NCI-H345 (cell line): ENCODE measurements at places on chromosomes 11 and 22.

DNA sequence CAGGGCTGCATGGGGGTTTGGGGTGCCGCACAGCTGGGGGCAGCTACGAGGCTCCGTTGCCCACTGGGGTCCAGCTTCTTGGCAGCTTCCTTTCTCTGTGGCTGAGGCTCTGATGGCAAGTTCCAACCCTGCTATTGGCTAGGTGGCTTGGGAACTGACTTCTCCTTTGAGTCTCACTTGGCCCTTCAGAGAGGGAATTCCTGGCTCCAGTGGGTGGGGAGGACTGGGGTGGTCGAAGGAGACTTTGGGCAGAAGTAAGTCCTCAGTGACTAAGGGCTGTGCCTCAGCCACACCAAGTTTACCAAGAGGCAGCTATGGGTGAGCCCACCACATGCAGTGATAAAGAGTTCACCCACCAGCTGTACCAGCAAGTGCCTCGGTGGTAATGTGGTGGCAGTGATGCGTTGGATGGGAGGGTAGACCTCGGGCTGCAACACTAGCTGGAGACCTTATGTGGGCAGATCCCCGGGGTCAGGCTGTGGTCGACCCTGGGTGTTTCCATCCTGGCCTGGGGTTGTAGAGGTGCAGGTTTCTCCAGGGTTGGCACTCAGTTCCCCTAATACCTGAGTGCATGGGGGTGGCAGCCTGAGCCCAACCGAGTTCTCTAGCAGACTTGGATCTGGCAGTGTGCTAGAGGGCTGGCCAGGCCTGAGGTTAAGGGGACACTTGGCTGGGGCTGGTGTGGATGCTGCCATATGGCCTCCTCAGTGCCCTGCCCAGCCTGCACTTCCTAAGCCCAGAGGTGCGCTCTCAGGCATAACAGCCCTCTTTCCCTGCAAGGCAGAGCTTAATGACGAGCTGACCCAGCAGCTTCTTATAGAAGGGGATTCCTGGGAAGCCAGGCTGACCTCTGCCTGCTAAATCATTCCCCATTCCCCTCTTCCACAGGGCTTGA is 197.0 kb upstream of the CADM1 start:
- no peak for DNase-seq

- no peak for DNase-seq
Observed at GRCh38 chr11:125075900-125076317, 12.8 kb downstream of the SLC37A2 start.

DNA sequence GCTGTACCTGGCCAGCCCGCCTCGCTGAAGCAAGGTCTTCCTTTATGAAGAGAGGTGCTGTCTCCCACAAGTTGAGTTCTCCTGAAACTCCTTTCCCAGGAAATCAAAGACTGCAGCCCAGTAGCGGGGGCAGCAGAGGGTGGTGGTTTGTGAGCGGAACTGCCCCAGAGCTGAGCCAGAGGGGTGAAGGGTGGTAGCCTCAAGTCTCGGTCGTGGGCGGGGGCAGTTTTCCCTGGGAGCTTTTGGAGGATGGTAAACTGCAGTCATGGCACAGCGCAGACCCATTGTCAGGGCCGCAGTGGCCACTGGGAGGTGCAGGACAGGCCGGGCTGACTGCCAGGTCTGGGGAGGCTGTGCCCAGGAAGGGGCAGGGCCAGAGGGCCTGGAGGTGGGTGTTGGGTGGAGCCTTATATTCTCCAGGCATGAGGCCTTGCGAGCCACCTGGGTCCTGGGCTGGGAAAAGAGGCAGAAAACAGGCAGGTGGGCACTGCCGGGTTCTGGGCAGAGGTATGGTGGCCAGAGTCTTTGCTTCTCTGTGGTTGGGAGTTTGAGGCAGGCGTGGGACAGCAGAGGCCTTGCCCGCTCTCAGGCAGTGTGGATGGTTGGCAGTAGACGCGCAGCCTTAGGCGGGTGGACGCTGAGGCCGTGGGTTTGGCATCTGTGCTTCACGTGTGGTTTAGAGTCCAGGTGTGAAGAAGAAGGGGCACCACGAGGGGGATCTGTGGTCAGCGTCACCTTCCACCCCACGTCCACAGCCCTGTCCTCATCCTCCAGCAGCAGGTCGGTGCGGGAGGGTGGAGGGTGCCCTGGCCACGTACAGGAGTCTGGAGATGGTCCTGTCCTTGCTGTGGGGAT is 1176.4 kb downstream of the BRD1 start:
- DNase-seq = no peak

GRCh38 chr11:45267652-45268299 is 18.4 kb downstream of the SYT13 start:
- DNase-seq = no peak

DNA sequence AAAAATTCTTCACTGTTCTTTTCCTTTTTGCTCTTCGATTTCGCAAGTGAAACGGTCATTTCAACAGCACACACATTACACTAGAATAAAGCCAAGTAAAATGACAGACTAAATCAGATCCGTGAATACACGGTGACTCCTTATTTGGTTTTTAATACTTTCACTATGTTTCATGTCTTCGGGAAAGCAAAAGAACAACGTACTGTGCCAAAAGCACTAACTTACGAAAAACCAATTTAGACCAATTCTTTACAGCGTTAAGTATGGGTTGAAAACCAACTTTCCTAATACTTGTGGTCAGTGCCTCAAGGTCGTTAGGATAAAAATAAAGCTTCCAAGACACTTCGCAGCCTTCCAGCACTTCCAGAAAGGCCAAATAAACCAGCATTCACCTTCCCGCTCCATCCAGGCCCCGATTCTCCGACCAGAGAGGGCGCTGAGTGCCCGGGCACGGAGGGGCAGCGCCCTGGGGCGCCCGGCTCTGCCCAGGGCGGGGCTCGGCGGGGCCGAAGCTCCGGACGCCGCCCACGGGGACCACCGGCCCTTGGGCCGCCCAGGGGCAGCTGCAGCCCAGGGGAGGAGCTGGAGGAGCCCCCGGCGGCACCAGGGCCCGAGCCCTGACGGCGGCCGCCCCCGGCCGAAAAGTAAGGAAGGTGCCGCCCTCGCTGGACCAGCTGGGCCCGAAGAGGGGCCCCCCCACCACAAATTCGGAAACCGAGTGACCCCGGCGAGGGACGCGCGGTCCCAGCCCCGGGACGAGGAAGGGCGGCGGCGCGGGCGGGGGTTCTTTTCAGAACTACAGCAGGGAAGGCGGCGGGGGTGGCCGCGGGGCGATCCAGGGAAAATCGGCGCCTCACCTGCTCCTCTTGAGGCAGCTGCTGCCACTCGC is 499 bp downstream of the ATL3 start:
- peak; percentile 36 for DNase-seq

DNA sequence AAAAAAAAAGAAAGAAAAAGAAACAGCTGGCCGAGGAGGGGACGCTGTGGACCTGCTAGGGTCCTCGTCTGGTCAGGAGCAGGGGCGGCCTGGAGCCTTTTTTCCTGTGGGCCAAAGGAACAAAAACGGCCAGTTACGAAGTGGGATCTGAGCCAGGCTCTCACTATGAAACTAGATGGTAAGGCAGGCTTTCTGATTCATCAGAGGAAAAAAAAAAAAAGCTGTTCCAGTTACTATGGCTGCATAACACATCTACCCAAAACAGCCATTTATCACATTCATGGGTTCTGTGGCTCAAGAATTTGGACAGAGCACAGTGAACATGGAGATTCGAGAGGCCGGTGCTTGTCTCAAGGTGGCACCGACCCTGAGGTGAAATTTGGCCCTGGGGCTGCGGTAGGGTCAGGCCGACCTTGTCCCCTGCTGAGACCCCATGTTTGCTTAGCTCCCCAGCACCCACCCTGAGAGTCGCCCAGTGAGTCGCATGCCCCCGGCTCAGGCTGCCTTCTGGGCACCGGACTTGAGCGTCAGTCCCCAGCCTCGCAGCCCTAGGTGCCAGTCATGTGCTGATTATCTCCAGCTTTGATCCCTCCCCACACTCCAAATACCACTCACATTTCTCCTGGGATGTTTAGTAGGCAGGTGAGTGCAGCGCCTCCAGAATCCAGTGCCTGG is 34.2 kb downstream of the MRGPRD start:
- no peak for DNase-seq

- DNase-seq = no peak
Observed at GRCh38 chr22:39471381-39472141, 14.7 kb downstream of the MGAT3 start.

GRCh38 chr11:104259121-104259610 is 95.2 kb upstream of the PDGFD start:
- no peak for DNase-seq

GRCh38 chr11:84437071-84437980 is 1151.2 kb upstream of the CCDC90B start:
- DNase-seq = peak; percentile 79

GRCh38 chr22:50044485-50045118 is 13.5 kb downstream of the TTLL8 start:
- DNase-seq = no peak

DNA sequence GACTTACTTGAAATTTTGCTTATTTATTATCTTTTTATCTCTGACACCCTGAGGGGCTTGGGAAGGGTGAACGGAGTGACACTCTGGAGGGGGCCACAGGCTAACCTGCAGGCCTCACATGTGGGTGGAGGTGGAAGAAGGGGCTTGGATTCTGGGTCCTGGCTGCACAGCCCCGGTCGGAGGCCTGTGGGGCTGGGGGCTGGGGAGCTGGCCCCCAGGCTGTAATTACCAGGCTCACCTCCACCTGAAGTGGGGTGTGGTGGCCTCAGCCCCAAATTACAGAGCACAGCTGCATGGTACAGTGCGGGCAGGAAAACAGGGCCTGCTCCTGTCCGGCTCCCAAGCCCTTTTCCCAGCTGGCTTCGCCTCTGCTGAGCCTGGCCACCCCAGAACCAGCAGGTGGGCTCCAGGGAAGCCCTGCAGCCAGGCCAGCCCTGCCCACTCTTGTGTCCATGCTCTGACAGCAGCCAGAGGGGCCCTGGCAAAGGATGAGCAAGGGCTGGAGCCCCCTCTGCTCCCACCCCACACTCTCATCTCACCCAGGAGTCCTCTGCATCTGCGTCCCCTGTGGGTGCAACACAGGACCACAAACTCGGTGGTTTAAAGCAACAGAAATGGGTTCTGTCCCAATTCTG is 48.0 kb downstream of the IGF2 start:
- no peak for DNase-seq

- DNase-seq = no peak
Observed at GRCh38 chr11:79382301-79383050, 58.4 kb downstream of the TENM4 start.

DNA sequence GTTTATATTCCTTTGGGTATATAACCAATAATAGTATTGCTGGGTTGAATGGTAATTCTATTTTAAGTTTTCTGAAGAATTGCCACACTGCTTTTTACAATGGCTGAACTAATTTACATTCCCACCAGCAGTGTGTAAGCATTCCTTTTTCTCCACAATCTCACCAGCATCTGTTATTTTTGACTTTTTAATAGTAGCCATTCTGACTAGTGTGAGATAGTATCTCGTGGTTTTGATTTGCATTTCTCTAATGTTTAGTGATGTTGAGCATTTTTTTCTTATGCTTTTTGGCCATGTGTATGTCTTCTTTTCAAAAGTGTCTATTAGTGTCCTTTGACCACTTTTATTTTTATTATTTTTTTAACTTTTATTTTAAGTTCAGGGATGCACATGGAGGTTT is 275.3 kb downstream of the METTL15 start:
- DNase-seq = no peak

DNA sequence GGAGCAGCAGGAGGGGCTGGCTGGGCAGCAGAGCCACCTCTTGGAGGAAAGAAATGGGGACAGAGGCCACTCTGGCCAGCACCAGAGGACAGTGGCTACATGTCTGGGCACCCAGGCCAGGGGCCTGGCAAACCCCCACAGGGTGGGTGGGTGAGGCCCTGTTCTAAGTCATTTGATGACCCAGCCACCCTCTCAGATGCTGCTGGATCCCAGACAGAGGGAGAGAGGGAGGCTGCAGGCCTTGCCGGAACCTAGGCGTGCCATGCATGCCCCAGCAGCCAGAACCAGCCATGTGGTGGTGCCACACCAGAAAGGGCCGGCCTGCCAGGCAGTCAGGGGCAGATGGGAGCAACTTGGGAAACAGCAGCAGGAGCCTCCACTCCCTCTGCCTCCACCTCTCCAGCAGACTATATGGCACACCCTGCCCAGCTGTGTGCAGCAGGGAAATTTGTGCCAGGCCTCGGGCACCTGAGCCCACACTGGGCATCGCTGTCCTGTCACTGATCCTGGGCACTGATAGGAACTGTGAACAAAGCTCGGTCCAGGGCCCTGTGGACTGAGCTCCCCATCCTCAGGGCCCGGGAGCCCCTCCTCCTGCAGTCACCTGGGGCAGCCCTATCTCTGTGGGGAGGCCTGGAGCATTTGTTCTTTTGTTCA is 45.2 kb downstream of the RTN4R start:
- DNase-seq = no peak

GRCh38 chr11:91786097-91786496 is 438.5 kb upstream of the FAT3 start:
- no peak for DNase-seq

- no peak for DNase-seq
Observed at GRCh38 chr11:75345455-75346160, 5.9 kb downstream of the ARRB1 start.

DNA sequence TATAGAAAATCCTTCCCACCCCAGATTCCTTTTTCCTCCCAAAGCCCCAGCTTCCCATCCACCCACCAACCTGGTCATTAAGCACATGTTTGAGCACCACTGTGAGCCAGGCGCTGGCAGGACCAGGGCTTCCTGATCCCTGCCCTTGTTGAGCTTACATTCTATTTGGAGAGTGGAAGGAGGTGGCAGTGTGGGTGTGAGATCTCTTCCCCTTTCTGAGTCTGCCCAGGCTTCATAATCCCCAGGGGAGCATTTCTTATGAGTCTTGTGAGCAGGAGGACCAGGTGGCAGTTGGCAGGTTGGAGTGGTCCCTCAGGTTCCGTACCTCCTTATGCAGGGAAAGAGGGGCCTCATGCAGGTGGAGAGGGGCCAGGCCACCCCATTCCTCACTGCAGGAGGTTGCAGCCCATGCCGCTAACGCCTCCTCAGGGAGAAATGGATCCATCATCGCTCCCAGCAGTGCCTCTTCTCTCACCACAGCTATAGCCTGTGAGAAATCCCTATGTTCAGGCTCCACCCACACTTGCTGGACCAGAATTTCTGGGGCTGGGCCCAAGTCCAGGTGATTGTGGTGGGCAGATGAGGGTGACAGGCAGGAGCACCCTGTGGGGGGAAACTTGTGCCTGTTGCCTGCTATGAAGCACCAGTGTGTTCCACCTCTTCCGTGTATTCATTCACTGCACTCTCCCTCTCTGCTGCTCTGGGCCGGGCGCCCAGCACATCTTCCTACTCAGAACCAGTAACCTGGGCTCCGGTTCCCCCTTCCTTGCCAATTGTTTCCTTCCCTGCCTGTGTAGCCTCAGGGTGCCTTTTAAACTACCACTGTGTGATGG is 23.5 kb downstream of the UBE2L3 start:
- DNase-seq = no peak

DNA sequence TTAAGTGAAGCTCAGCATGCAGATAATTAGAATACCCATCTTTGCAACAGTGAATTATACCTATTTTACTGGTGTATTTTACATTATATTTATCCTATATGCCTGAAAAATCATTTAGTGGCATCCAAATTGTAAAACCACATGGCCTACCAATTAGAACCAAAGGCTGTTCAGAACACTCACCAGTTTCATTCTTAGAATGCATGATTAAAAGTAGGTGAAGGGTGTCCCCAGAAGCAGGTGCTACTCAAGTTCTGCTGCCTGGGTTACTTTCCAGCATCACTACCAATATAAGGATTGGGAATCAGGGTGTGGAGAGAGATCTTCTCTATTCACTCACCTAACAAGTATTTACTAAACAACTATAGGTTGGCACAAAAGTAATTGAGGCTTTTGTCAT is 103.3 kb downstream of the SGSM3 start:
- DNase-seq = no peak
